ENCODE measurements at places on chromosomes 5 and 9. TPM values are rescaled to one million over a fixed set of nuclear protein-coding genes. Genes with fewer than 3 reads are reported as not detected.

DNA sequence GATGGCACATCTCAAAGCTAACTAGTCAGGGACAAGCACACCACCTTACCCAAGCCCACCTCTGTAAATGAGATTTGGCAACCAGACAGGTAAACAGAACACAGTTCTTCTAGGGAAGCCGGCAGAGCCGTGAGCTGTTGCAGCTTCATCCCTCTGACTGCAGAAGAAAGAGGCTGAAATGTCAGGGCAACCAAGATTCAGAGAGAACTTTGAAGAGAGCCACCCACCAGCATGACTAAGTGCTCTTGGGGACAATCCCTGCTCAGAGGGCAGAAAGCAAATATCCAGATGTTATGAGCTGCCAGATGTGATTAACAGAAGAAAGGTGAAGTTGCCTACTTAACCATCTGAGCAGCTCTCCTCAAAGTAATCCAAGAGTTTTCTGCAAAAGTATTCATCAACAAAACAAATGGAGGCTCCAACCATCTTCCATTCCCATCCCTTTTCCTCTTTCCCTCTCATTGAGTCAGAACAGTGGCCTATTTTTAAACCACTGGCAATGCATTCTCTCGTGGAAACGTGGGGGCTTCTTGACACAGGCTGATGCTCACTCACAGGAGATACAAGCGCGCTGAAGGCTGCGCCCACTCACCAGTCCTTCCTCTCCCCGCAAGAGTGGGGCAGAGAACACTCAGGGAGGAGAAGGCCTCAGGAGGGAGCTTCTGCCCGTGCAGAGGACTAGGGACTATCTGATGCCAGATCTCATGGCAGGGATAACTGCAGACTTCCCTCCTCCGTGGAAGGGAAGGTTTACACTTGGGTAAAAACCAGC lies 57.1 kb downstream of the SLIT3 start:
- H3K36me3 ChIP-seq: no peaks in the 10 kb centered on the region
- H3K27me3 ChIP-seq: no peaks in the 10 kb centered on the region
- DNase-seq: no peak
- no peaks in the 10 kb centered on the region for H3K4me1 ChIP-seq

Gene MSMP
- 1.1 TPM for total RNA-seq

DNA sequence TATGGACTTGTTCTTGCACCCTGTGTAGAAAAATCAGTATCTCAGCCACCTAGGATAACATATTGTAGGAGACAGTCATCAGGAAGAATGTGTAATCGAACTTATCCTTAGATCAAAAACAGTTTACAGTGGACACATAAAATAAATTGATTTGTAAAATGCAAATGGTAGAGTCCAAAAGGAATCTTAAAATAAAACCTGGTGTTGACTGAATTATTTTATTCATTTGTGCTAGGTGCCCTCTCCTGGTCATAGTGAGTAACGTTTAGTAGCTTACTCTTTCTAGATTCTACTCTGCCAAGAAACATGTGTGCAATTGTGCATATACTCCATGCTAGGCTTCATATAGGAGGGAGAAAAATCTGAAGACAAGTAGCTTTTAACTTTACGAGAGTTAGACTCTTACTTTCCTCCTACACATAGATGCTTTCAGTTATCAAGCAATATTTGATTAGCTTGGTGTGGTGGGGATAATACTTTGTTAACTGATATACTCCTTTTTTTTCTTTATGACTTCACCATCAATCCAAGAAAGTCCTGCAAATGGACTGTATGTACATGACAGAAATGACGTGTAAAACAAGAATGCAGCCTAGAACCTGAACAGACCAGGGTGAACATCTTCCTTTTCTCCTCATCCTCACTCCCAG lies 23.7 kb upstream of the LOX start:
- no peak overlapping the region for H3K27ac ChIP-seq
- no peaks in the 10 kb centered on the region for H3K36me3 ChIP-seq
- no peaks in the 10 kb centered on the region for H3K4me1 ChIP-seq
- H3K27me3 ChIP-seq: no peaks in the 10 kb centered on the region

GRCh38 chr5:91224969-91225368 lies 158.1 kb downstream of the ARRDC3 start:
- H3K27ac ChIP-seq: no peak overlapping the region
- no peaks in the 10 kb centered on the region for H3K36me3 ChIP-seq
- no peaks in the 10 kb centered on the region for H3K27me3 ChIP-seq
- H3K4me1 ChIP-seq: no peaks in the 10 kb centered on the region
- no peak for DNase-seq

Gene DBH
- total RNA-seq: not detected

Gene TCF7
- 60.2 TPM for total RNA-seq

Gene GBGT1
- total RNA-seq: 1.3 TPM

Gene SLCO4C1
- 0.87 TPM for total RNA-seq

DNA sequence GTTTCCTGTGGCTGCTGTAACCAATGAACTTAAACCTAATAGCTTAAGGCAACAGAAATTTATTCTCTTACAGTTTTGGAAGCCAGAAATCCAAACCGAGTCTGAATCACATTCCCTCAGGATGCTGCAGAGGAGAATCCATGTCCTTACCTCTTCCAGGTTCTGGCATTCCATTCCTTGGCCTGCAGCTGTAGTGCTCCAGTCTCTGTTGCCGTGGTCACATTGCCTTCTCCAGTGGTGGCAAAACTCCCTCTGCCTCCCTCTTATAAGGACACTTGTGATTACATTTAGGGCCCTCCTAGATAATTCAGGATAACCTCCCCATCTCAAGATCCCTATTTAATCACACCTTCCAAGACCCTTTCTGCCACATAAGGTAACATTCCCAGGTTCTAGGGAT lies 88.7 kb upstream of the SHB start:
- no peaks in the 10 kb centered on the region for H3K36me3 ChIP-seq
- H3K4me3 ChIP-seq: no peak overlapping the region
- no peak overlapping the region for H3K27ac ChIP-seq
- DNase-seq: no peak
- no peaks in the 10 kb centered on the region for H3K4me1 ChIP-seq

DNA sequence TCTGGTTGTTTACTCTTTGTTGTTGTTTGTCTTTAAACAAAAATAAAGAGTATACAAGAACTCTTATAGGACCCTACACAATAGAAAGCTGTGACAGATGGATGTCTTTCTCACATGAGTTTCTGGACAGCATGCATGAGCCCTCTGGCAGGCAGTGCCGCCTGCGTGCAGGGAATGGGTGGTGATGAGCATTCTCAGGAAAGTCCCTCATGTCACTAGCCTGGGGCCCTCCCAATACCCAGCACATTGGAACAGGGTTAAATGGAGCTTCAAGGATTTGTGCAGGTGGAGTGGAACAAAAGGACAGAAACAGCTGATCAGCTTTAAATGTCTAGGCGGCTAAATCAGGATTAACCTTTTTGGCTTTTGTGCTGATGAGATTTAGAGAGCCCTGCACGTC lies 181.0 kb upstream of the CD180 start:
- no peaks in the 10 kb centered on the region for H3K4me1 ChIP-seq
- no peaks in the 10 kb centered on the region for H3K36me3 ChIP-seq
- DNase-seq: no peak
- H3K27me3 ChIP-seq: no peaks in the 10 kb centered on the region
- H3K4me3 ChIP-seq: no peak overlapping the region

DNA sequence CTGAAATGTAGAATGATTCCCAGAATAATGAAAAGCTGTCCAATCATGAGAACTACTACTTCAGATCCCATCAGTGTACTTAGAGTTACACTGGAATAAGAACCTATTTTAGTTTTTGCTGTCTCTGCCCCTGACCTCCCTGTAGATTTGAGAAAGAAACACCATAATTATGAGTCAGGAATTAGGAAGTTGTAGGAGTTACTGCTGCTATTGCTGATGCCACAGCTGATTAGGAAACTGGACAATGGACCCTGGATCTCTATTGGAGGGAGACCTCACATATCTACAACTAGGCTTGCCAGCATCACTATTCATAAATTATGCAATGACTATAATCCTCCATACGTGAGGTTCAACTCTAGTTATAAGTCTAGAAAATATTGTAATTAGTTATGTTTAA lies 48.8 kb upstream of the EDIL3 start:
- H3K27me3 ChIP-seq: no peaks in the 10 kb centered on the region
- H3K36me3 ChIP-seq: no peaks in the 10 kb centered on the region
- no peak overlapping the region for H3K4me3 ChIP-seq
- no peaks in the 10 kb centered on the region for H3K4me1 ChIP-seq
- H3K27ac ChIP-seq: no peak overlapping the region

- peaks cover 6% of the 10 kb centered on the region for H3K4me1 ChIP-seq
- H3K27ac ChIP-seq: no peak overlapping the region
- H3K27me3 ChIP-seq: no peaks in the 10 kb centered on the region
These were observed 180.9 kb downstream of the MED10 start for GRCh38 chr5:6197427-6197826.

Gene DAP
- 94.8 TPM for total RNA-seq

DNA sequence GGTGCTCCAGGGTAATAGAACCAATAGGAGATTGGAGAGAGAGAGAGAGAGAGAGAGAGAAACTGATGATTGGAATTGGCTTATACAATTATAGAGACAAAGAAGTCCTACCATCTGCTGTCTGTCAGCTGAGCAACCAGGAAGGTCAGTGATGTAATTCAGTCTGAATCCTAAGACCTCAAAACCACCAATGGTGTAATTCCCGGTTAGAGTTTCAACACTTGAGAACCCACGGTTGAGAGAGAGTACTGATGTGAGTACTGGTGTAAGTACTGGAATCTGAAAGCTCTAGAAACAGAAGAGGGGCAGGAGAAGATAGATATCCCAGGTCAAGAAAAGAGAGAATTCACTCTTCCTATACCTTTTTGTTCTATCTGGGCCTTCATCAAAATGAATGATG lies 775.8 kb downstream of the EFNA5 start:
- H3K27ac ChIP-seq: no peak overlapping the region
- H3K27me3 ChIP-seq: no peaks in the 10 kb centered on the region
- DNase-seq: no peak
- H3K4me3 ChIP-seq: no peak overlapping the region

Gene EQTN
- total RNA-seq: not detected

GRCh38 chr9:129338724-129339430 lies 160.8 kb upstream of the IER5L start:
- peaks cover 7% of the 10 kb centered on the region for H3K4me1 ChIP-seq
- DNase-seq: no peak
- H3K4me3 ChIP-seq: no peak overlapping the region
- H3K27ac ChIP-seq: no peak overlapping the region

Gene CYFIP2
- 173 TPM for total RNA-seq

DNA sequence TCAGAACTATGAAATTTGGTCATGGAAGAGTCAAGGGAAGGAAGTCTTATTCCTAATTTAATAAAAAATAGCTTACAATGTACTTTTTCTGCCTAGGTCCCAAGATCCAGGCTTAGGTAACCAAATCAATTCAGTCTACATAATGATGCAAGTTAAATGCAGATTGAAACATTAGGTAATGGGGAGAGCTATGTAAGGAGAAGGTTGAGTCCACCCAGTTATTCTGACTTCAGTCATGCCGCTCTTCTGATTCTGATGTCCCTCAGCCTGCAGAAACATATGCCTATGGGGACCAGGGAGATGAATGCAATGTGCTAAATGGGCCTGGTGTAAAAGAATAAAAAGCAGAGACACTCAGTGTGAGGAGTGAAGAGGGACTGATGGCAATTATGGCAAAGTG lies 63.9 kb downstream of the MAMDC2 start:
- H3K4me1 ChIP-seq: no peaks in the 10 kb centered on the region
- no peak for DNase-seq
- H3K27ac ChIP-seq: no peak overlapping the region
- no peaks in the 10 kb centered on the region for H3K27me3 ChIP-seq

DNA sequence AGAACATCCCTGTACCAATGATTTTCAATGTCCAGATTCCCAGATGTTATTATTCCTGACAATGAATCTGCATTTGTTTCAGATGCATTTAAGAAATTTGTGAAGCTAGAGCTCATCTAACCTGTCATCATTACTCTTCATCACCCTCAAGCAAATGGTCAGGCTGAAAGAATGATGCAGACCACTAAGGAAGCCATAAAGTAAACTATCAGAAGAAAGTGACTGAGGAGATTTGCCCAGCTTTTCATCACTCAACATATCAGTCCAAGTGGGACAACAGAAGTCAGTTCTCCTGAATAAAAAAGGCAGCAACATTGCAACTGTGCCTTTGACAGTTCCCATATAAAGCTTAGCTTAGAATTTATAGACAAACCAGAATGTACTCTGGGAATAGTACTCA lies 419.9 kb downstream of the PDE4D start:
- no peaks in the 10 kb centered on the region for H3K36me3 ChIP-seq
- no peak overlapping the region for H3K4me3 ChIP-seq
- no peaks in the 10 kb centered on the region for H3K4me1 ChIP-seq
- no peaks in the 10 kb centered on the region for H3K27me3 ChIP-seq

Gene PIGO
- 23.2 TPM for total RNA-seq

DNA sequence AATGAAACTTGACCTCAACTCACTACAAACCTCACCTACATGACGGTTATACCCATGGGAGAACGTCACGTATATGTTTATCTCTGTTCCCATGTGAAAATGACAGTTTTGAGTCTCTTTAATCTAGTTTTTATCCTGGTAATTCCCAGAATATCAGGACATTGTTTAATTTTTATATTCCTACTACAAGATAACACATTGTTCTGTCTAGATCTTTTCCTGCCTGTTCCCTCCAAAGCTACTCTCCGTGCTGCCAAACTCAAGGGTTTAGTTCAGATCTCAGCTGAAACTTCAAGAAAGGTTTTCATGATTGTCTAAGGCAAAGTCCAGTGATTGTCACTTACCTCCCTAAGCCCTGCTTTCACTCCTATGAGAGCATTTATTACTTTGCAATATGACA lies 1159.4 kb upstream of the SEMA6A start:
- H3K36me3 ChIP-seq: no peaks in the 10 kb centered on the region
- H3K27ac ChIP-seq: no peak overlapping the region
- H3K27me3 ChIP-seq: no peaks in the 10 kb centered on the region
- H3K4me1 ChIP-seq: no peaks in the 10 kb centered on the region
- no peak overlapping the region for H3K4me3 ChIP-seq

GRCh38 chr5:179559284-179560252 lies 9.2 kb downstream of the RUFY1 start:
- peak overlapping the region; percentile 67 for H3K27ac ChIP-seq
- peak; percentile 80 for DNase-seq
- H3K36me3 ChIP-seq: no peaks in the 10 kb centered on the region
- H3K27me3 ChIP-seq: no peaks in the 10 kb centered on the region

Gene CYSRT1
- total RNA-seq: 0.97 TPM

All from GM12878 (cell line).